ENCODE measurements at places on chromosomes 3 and 15. TPM values are rescaled to one million over a fixed set of nuclear protein-coding genes. Genes with fewer than 3 reads are reported as not detected.

- no peak for DNase-seq
Measured at GRCh38 chr3:114642951-114643741, 349.3 kb downstream of the TIGIT start.

- DNase-seq = no peak
Measured at GRCh38 chr3:156762631-156763185, 63.4 kb upstream of the LEKR1 start.

DNA sequence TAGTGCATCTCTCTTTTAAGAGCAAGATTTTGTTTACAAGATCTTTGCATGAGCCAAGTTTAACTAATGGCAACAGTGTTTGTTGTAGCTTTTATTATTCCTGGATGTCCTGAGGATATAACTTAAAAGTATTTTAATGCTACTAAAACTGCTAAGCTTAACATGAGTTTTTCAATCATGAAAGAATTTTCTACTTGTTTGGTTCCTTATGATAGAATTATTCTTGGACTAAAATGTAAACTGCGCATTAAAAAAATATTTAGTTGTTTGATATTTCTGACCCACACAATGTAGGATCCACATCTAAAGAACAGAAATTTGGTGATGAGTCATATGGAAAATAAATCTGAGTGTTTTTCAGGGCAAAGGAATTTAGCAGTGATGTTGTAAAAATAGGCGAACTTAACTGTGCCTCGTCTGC lies 70.8 kb downstream of the RAP2B start:
- DNase-seq = no peak

DNA sequence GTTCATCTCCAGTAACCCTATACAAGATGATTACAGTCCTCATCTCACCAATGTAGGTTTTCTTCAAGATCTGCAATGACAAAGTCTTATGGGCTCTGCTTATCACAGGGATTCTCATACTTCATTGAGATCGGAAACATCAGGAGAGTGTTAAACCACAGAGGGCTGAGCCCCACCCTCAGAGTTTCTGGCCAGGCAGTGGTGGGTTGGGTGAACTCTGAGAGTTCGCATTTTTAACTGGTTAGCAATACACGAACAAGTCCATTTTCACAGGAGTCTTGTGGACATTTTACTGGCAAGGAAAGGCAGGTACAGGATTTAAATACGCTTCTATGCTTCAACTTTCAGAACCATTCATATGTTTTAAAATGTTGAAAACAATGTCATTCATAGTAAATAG lies 366.7 kb upstream of the ROBO2 start:
- no peak for DNase-seq

DNA sequence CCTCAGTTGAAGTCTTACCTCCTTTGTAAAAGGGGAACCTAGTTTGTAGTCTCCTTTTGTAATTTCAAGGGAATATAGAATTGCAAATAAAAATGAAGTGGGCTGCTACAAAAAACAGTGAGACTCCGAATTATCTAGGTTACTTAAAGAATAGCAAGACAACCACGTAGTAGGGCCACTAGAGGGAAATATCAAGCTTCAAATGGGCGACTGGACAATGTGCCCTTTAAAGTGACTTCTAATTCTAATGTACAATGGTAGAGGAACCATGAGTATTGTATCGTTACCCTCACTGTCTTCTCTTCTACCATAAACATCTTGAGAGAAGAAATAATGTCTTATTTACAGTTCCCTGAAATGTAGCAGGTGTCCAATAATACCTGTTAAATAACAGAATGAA lies 56.3 kb downstream of the TP63 start:
- no peak for DNase-seq

DNA sequence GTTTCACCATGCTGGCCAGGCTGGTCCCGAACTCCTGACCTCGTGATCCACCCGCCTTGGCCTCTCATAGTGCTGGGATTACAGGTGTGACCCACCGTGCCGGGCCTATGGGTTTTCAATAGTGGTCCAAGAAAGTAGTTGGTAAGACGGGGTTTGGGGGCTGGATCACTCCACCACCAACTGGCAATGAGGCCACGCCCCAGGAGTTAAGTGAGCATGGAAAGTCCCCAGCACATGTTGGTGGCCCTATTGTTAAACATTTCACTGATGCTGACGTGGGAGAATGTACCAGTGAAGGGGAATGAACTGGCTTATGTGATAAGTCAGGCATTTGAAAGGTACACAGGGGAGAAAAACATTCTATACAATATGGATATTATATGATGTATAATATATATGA lies 80.4 kb downstream of the CHRD start:
- DNase-seq = no peak

GRCh38 chr3:12186046-12186445 lies 27.3 kb upstream of the TIMP4 start:
- no peak for DNase-seq

DNA sequence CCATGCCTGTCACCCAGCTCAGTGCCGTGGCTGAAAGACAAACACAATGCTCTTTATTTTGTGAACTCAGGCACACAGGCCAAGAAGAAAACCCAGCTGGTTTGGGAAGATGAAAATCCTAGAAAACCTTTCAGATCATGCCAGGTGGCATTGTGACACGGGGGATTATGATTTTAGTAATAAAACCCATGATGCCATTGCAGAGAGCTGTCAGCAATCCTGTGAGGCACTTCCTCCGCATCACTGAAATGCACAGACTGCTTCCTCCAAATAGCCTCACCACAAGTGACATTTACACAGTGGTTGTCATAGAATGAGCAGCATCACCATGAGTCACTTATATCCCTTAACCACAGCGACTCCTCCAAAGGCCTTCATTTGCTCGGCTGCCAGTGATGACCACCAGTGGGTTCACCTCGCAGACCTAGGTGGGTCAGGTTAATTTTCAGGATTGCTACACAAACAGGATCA lies 22.7 kb downstream of the ABHD6 start:
- DNase-seq = peak; percentile 13

GRCh38 chr3:17535274-17535673 lies 207.2 kb downstream of the TBC1D5 start:
- DNase-seq = no peak

DNA sequence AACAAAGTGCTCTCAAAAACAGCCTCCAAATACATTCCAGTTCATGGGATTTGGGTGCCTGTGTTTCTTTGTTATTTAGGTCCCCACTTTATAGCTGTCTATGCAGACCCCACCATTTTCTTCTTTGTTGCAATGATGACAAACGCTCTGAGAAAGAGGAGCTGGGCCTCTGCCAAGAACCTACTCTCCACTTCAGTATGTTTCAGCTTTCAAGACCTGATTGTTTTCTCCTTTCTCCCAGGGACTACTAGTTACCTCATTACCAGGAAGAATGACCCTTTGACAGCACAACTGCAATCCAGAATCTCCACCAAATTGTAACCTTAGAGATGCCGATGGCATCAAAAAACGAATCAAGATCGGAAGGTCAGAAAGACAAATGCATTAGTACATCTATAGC lies 236.8 kb downstream of the MEIS2 start:
- DNase-seq = no peak

- DNase-seq = no peak
Measured at GRCh38 chr15:29890336-29891095, 68.2 kb upstream of the TJP1 start.

GRCh38 chr3:100265016-100265415 lies 4.2 kb downstream of the TBC1D23 start:
- DNase-seq = no peak

DNA sequence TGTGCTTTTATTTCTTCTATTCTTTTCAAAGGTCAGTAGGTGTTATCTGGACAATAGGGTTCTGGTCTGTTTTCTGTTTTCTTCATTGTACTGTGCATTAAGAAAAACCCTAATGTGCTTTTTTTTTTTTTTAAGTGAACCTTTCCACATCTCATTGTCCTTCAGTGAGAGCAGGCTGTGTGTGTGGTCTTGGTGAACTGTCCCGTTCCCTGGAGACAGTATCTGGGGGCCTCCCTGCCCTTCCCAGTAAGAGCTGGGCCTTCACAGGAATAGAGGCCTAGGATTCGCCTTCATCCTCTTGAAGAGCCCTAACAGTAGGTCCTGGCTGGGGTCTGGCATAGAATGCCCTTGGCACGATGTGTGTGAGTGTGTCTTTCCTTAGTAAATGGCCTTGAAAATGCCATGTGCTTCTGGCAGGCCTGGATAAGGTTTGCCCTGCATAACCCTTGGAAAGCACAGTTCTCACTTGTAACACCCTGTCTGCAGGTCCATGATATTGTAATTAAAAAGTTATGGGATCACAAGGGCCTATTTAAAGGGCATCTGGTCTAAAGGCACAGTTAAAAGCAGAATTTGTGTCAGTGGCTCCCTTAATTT lies 81.2 kb downstream of the IGF1R start:
- no peak for DNase-seq

PRTG gene
- total RNA-seq = 0.25 TPM

ACAP2 gene
- 63.0 TPM for total RNA-seq

ECE2 gene
- total RNA-seq = not detected

LDHAL6B gene
- not detected for total RNA-seq

PDCD7 gene
- total RNA-seq = 49.0 TPM

OIP5 gene
- total RNA-seq = 15.3 TPM

ROBO2 gene
- not detected for total RNA-seq

All from activated T-cell treated with anti-CD3 and anti-CD28 coated beads, Interleukin-2, amount 50 U/mL, for 72 hours (primary cell).